Hematopoietic multipotent progenitor cell treated with erythropoietin and hydrocortisone succinate and interleukin-3 and kit ligand, for 17 days (in vitro differentiated cells): ENCODE measurements at places on chromosomes 4 and X.

- no peak for DNase-seq
Observed at GRCh38 chr4:3473181-3473950, 10.3 kb downstream of the DOK7 start.

- DNase-seq: no peak
Observed at GRCh38 chr4:10743357-10743756, 58.8 kb upstream of the CLNK start.

- no peak for DNase-seq
Observed at GRCh38 chrX:74363914-74364313, 57.4 kb upstream of the SLC16A2 start.

GRCh38 chr4:153065276-153065675 is 129.2 kb downstream of the FHDC1 start:
- DNase-seq: no peak

GRCh38 chrX:39262641-39263040 is 461.4 kb downstream of the MID1IP1 start:
- DNase-seq: no peak

DNA sequence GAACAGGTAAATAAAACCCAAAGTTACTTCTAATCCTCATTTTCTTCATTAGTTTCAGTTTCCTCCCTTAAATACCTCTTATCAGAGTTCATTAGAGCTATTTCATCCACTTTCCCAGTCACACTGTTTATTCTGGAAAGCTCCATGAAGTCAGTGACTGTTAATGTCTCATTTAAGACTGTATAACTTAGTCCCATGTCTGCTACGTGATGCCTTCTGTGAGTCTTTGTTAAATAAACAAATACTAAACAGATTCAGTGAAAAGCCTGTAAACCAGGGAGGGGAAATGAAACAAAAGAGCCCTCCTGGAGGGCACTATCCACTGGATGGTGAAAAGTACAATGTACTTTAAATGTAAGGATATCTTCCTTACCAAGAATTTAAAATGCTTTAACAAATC is 24.7 kb downstream of the ACE2 start:
- DNase-seq: no peak

DNA sequence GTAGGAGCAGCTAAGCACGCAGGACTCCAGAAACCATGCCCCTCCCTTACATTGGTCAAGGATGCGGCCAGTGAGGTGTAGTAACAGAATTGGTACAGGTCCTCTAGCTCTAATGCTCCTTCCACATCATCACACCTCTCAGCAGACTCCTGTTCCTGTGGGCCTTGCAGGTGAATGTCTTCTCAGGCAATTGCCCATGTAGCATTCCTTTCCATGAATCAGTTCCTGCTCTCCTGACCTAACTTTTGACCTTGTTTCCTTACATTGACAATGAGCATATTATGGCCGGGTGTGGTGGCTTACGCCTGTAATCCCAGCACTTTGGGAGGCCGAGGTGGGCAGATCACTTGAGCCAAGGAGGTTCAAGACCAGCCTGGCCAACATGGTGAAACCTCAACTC is 31.3 kb downstream of the MAP7D3 start:
- DNase-seq: no peak

DNA sequence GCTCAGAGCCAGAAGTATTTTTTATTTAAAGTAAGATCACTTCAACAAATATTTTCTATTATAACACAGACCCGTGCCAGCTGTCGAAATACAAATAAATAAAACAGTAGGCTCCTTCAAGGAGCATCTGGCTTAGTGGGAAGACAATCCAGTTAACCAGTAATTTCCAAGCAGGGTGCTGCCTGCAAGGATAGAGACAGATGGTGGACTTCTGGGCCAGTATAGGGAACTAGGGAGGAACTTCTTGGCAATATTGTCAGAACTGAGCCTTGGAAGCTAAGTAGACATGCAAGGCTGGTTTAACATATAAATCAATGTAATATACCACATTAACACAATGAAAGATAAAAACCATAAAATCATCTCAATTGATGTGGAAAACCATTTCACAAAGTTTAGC is 17.0 kb upstream of the MTMR1 start:
- DNase-seq: no peak

DNA sequence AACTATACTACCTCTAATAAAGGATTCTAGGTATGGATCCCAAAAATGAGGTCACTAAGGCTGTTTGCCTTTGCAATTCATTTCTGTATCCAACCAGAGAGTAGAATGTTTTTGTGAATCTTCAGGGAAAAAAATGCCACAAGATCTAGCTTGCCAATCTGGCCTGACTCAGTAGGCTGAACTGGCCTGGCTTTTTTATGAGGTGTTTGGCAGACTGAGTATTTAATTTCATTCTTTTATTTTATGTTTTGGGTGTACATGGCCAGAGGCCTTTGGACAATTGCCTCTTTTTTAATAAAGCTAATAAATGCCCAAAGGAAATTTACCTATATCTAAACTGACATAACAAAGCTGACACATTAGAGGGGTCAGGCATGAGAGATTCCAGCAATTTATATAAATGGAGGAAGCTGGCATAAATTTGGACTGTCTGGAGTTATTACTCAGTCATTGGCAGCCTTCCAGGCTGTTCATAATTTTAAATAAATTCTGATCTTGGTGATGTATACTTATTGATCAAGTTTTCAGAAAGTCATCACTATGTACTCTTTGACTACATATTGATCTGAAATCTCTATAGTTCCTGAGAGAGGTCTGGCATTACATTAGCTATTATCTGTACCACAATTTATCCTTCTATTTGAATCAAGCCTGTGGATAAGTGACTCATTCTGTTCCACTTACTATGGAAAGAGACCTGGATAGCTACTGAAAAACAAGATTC is 376.4 kb upstream of the NOCT start:
- DNase-seq: no peak

- no peak for DNase-seq
Observed at GRCh38 chr4:8277356-8278008, 7.9 kb downstream of the HTRA3 start.

GRCh38 chr4:2408401-2408958 is 10.0 kb downstream of the ZFYVE28 start:
- DNase-seq: peak; percentile 30

GRCh38 chr4:165011403-165011802 is 20.4 kb upstream of the TRIM60 start:
- DNase-seq: no peak

GRCh38 chr4:39932776-39933402 is 44.8 kb downstream of the PDS5A start:
- no peak for DNase-seq

- DNase-seq: no peak
Observed at GRCh38 chrX:2502120-2502667, 1.4 kb upstream of the DHRSX start.

DNA sequence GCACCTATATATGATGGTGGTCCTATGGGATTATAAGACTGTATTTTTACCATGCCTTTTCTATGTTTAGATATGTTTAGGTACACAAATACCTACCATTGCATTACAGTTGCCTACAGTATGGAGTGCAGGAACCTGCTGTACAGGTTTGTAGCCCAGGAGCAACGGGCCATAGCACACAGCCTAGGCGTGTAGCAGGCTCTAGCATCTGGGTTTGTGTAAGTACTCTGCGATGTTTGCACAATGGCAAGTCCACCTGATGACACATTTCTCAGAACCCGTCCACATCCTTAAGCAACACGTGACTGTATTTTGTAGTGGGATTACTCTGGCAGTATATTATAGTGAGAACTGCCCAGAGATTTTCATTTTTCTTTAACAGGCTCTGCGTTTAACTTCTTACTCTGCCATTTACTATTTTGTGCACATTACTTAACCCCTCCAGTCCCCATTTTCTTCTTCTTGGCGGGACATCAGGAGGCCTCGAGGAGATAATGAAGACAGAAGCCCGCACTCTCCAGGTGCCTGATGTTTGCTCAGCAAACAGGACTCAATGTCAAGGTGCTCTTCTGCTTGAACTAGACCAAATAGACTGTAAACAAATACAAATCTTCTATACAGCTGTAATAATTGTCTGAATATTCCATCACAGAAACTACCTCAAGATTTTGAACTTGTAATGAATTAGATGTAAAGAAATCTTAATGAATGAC is 102.0 kb upstream of the PDLIM3 start:
- DNase-seq: no peak

DNA sequence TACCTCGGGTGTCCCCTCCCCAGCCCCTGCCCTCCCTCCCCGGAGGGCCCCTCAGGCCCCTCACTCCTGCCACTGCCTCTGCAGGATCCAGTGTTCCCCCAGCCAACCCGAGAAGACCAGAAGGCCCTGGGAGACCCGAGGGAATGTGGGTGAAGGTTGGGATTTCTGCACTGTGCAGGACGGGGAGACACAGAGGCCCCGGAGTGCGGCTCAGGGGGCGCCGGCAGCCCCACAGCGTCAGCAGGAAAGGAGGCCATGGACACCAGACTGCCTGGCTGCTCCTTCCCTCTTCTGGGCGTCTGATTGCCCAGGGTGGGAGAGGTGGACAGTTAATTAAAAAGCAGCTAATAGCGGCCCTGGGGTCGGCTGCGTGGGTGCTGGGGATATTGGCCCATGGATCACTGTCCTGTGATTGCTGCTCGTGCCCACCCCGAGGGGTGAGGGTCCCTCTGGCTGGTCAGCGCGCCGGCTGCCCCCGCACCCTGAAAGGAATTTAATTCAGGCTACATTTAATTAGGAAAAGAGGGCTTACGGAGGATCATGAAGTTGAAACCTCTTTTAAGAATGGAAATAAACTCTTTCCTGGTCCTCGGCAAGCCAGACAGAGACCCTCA is 57.8 kb upstream of the NKX1-1 start:
- DNase-seq: no peak

DNA sequence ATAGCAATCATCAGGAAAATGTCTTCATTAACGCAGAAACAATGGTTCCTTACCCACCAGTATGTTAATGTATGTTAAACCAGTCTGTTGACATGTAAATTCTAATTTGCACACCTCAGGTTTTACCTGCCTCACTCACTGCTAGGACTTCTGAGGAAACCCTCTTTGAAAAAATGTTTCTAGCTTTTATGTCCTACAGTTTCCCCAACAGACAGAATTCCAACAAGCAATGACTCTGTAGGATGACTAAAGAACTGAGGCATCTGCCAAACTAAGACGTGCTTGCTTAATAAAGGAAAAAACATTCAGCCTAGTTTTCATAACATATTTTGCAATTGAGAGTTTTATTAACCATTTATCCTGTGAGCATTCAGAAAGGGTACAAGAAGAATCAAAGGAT is 20.6 kb upstream of the SOX3 start:
- DNase-seq: no peak

- DNase-seq: no peak
Observed at GRCh38 chrX:47940448-47940847, 63.3 kb downstream of the ZNF182 start.

- DNase-seq: no peak
Observed at GRCh38 chr4:60266505-60266904, 933.6 kb upstream of the ADGRL3 start.

DNA sequence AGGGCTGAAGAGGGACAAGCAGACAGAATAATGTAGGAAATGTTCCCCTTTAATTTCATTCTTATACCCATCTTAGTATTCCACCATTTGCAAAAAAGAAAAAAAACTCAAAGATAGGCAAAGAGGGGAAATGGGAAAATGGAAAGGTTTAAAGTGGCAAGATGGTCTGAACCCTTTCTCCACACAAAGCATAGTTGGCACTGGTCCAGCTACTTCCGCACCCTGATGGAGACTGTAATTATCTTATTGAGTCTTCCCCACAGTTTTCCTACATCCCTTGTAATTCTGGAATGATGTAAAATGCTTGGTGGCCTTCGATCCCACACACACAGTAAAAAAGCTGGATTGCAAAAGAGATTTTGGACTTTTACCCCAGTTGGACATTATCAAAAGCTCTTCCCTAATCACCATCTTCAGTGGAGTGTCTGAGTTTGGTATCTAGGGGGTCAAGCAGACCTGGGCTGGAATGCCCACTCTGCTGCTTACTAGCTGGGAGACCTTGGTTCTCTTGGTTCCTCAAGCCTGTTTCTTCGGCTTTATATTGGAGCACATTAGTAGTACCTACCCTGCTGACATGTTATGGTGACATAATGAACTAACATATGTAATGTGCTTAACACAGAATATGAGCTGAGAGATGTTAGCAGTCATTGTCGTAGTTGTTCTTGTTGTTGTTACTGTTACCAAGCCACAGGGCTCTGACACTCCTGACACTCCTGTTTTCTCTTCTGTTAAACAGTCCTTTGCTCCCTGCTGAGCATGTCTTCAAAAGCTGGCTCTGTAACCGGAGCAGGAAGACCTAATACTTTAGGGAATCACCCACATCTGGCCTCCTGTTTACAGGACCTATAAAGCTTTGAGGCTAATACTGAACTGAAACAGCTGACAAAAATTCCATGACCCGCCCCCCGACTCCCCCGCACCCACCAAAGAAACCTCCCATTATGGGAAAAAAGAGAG is 4.7 kb downstream of the SRPX2 start:
- no peak for DNase-seq

- no peak for DNase-seq
Observed at GRCh38 chr4:153824501-153824900, 35.6 kb upstream of the SFRP2 start.

- DNase-seq: no peak
Observed at GRCh38 chr4:15547392-15547791, 77.7 kb downstream of the CC2D2A start.

DNA sequence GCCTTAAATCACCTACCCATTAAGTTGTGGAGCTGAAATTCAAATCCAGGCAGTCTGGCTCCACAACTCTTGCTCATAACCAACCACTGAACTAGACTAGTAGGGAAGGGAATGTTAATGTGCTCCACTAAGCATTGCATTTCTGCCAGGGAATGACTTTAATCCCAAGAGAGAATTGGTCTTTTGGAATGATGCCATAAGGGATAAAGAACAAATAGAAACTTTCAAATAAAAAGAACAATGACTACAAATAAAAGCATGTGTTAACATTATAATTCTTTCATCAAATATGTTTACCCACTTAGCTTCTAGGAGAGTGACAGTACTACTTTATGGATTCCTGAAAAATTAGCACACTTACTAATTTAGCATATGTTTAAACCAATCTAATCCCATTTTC is 905.9 kb downstream of the CENPC start:
- no peak for DNase-seq

DNA sequence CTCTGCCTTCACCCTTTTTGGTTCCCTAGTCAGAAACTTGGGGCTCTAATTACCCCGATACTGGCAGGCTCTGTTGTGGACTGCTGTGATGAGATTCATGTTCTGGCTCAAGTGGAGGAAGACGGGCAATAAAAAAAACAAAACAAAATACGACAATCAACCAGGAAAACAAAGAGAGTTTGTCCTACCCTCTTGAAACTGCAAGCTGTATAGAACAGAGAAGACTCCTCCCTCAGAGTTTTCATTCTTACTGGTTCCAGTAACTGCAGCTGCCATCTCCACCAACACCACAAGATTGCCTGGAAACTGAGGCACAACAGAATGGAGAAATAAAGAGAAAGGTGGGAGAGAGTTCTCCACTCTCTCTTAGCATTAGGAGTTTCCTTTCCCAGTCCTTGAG is 11.1 kb upstream of the IL1RAPL1 start:
- no peak for DNase-seq

GRCh38 chrX:111585337-111585736 is 73.9 kb downstream of the SERTM2 start:
- DNase-seq: no peak

DNA sequence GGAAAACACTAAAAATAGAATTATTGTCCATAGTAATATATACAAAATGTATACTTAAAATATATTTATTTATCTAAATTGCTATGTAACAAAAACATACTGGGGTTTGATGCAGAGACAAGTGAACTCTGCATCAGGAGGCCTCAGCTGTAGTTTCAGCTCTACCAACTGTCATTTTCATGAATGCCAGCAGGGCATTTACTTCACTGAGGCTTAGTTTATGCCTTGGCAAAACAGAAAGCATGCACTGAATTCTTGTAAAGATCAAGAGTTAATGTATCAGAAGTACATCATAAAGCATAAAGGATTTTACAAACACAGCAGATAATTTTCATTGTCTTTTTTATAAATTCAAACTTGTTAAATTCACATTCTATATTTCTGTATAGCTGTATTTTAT is 577.0 kb downstream of the C4orf33 start:
- DNase-seq: no peak
